Dermis blood vessel endothelial cell (primary cell): ENCODE measurements at places on chromosomes 6 and 20. TPM values are rescaled to one million over a fixed set of nuclear protein-coding genes. Genes with fewer than 3 reads are reported as not detected.

FOXO3 gene
- total RNA-seq, result 21.3 and 22.2 TPM in 2 replicates

LY6G5B gene
- 1.8 and 3.2 TPM in 2 replicates for total RNA-seq

LST1 gene
- total RNA-seq, result 0.37 TPM in 1 of 2 replicates, not detected in the other

SLC35D3 gene
- not detected in 2 replicates for total RNA-seq

XKR7 gene
- under 0.01 TPM in 1 of 2 replicates, not detected in the other for total RNA-seq

BEND3 gene
- 1.9 and 3.5 TPM in 2 replicates for total RNA-seq

RNF217 gene
- 17.5 and 41.7 TPM in 2 replicates for total RNA-seq

HLA-DRB5 gene
- not detected in 2 replicates for total RNA-seq

TSPO2 gene
- not detected in 2 replicates for total RNA-seq

ETV7 gene
- 0.09 and 0.17 TPM in 2 replicates for total RNA-seq

FARS2 gene
- total RNA-seq, result 28.5 and 36.6 TPM in 2 replicates

TREML2 gene
- not detected in 2 replicates for total RNA-seq

FAM217A gene
- total RNA-seq, result not detected in 2 replicates

MATN4 gene
- 0.09 and 0.17 TPM in 2 replicates for total RNA-seq

PPIL1 gene
- total RNA-seq, result 21.3 and 26.9 TPM in 2 replicates

PKIB gene
- 0.19 TPM in 1 of 2 replicates, not detected in the other for total RNA-seq

METTL24 gene
- total RNA-seq, result not detected in 2 replicates

TUBB2A gene
- 77.2 and 88.7 TPM in 2 replicates for total RNA-seq

EMILIN3 gene
- total RNA-seq, result under 0.01 and 0.09 TPM in 2 replicates

LRRC73 gene
- total RNA-seq, result 0.14 and 0.17 TPM in 2 replicates

MAS1 gene
- not detected in 2 replicates for total RNA-seq

L3MBTL3 gene
- 34.7 and 54.7 TPM in 2 replicates for total RNA-seq

TRAPPC3L gene
- 0.17 TPM in 1 of 2 replicates, not detected in the other for total RNA-seq

MMP24OS gene
- total RNA-seq, result 7.3 TPM in 2 replicates

RSPO4 gene
- not detected in 2 replicates for total RNA-seq

HEY2 gene
- total RNA-seq, result not detected in 2 replicates

TP53TG5 gene
- not detected in 2 replicates for total RNA-seq

CPXM1 gene
- total RNA-seq, result 0.34 and 0.37 TPM in 2 replicates

VNN1 gene
- total RNA-seq, result not detected in 2 replicates

SCUBE3 gene
- total RNA-seq, result 0.85 and 1.7 TPM in 2 replicates

EPPIN gene
- not detected in 2 replicates for total RNA-seq

MICB gene
- 14.5 and 29.3 TPM in 2 replicates for total RNA-seq

HLA-DRB1 gene
- 0.17 TPM in 1 of 2 replicates, not detected in the other for total RNA-seq

MACROD2 gene
- total RNA-seq, result 0.28 and 0.85 TPM in 2 replicates

KCNB1 gene
- total RNA-seq, result under 0.01 TPM in 1 of 2 replicates, not detected in the other

KCNK15 gene
- total RNA-seq, result 0.05 and 0.17 TPM in 2 replicates

BMP6 gene
- 234 TPM in 2 replicates for total RNA-seq

EEF1A2 gene
- total RNA-seq, result 5.0 and 5.3 TPM in 2 replicates

GATA5 gene
- not detected in 2 replicates for total RNA-seq

RPP21 gene
- 17.5 and 26.9 TPM in 2 replicates for total RNA-seq

GABRR1 gene
- not detected in 2 replicates for total RNA-seq

HLA-G gene
- not detected in 2 replicates for total RNA-seq

RBBP8NL gene
- total RNA-seq, result not detected in 2 replicates

ALDH8A1 gene
- total RNA-seq, result 0.37 and 0.51 TPM in 2 replicates

RAB5IF gene
- total RNA-seq, result 93.5 and 100 TPM in 2 replicates

SLC32A1 gene
- total RNA-seq, result 0.05 TPM in 1 of 2 replicates, not detected in the other

FAM83C gene
- total RNA-seq, result not detected in 2 replicates

ACTL10 gene
- total RNA-seq, result 1.9 and 2.2 TPM in 2 replicates

CFAP206 gene
- total RNA-seq, result 0.19 and 0.51 TPM in 2 replicates

LY6G6D gene
- total RNA-seq, result not detected in 2 replicates

ZC2HC1B gene
- not detected in 2 replicates for total RNA-seq
